ENCODE measurements at places on chromosomes 7 and 10.

- DNase-seq, result no peak
Observed at GRCh38 chr7:29853072-29853471, 46.8 kb downstream of the WIPF3 start.

DNA sequence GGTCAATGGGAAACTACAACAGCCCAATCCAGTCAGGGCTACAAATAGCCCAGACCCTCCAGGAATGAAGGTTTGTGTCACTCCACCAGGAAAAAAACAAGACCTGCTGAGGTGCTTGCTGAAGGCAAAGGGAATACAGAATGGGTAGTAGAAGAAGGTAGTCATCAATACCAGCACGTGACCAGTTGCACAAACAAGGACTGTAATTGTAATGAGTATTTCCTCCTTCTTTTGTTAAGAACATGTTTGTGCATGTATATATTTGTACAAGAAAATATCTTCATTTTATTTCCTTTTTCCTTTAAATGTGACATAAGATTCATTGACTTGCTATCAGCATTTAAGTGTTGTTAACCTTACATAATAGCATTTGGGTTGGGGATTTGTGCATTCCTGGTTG is 229.3 kb downstream of the IMMP2L start:
- no peak for DNase-seq

DNA sequence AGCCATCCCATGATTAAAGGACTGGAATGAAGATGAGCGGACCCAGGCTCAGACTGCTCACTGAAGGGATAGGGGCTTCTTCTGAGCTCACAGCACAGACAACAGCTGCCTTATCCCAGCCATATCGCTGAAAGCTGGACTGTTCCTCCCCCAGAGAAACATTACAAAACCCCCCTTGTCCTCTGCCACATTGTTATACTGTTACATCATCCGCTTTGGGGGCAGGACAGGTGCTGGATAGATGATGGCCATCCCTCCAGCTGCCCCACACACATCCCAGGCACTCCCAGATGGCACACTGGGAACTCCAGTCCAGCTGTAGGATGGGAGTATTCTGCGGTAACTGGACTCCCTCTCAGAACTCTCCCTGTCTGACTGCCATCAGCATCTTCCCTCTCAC is 58.7 kb upstream of the BTRC start:
- no peak for DNase-seq

DNA sequence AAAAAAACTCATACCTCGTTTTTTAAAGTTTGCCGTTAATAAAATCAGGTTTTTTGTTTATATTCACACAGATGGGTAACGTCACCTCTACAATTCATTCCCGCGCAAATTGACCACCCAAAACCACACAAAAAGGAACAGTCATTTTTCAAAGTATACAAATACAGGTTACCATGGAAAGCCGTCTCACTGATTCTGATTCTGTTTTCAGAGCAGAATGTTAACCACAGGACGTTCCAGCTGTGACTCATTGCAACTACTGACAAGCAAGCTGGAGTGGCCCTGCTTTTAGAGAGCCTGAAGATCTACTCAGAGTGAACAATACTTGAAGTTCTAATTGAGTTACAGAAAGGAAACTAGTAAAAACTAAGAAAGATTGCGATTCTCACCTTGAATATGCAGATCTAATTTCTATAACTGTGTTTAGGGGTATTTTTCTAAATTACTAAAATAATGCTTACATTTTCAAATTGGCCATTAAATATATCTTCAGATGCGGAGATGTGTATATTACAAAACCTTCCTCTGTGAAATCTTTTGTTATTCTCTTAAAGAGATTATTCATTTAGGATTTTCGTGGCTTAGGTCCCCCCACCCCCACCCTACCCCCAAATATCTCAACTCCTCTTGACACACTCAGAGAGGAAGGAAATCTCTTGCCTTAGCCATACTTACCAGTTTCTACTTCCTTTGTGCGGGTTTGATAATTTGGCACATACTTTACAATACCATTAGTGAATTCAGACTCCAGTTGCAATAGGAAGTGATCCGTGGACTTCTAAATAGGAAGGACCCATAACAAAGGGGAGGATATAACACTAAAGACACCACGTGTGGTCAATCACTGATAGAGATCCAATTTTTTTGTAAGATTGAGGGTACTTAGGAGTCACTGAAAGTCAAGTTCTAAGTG is 106.0 kb downstream of the CUBN start:
- DNase-seq, result peak; percentile 96

DNA sequence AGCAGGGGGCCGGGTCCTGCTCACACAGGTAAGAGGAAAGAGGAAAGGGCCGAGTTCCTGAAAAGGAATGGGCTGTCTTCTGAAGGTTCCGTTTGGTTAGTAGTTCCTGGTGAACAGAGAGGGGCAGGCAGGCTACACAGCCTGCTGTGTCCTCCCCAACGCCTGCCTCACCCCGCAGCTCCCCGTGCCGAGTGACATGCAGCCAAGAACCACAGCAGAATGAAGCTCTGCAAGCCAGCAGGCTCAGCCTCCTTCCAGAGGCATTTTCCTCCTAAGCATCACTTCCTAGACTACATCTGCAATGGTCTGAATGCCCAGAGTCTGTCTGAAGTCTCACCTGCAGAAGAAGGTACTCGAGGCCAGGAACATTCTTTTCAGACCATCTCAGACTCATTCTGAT is 202.4 kb upstream of the TCERG1L start:
- DNase-seq, result no peak

DNA sequence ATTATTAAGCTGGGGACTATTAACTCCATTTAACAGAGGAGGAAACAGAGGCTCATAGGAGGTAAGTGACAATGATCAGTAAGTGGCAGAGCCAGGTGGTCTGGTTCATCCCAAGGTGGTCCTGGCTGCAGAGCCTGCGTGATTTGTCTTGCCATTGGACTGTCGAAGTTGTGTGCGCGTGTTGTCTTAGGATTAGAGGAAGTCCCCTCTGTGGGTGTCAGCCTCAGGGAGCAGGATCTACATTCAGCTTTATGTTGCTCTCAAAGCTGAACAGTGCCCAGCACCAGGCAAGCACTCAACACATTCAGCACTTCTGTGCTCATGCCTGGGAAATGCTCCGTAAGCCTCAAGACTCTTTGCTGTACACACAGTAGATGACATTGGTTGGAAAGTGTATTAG is 139.5 kb downstream of the HERPUD2 start:
- DNase-seq, result no peak
